Right lobe of liver (tissue), 6 donors: ENCODE measurements at places on chromosomes 2 and 18. TPM values are rescaled to one million over a fixed set of nuclear protein-coding genes. Genes with fewer than 3 reads are reported as not detected.

Gene TMEM169
- total RNA-seq, result 0.43 TPM

Gene TLX2
- not detected for total RNA-seq

Gene SKA1
- total RNA-seq, result 0.42 TPM

Gene IL36A
- not detected for total RNA-seq

Gene DUSP19
- 0.50 TPM for total RNA-seq

Gene RGPD5
- total RNA-seq, result 18.7 TPM
